ENCODE measurements at places on chromosomes 1 and 21. TPM values are rescaled to one million over a fixed set of nuclear protein-coding genes. Genes with fewer than 3 reads are reported as not detected.

RBP7 gene
- not detected for total RNA-seq

MPZ gene
- 6.4 TPM for total RNA-seq

DNALI1 gene
- total RNA-seq, result not detected

LCE2A gene
- not detected for total RNA-seq

LCE1C gene
- total RNA-seq, result not detected

CCDC181 gene
- 0.30 TPM for total RNA-seq

RNASEL gene
- total RNA-seq, result 5.2 TPM

LCE3E gene
- total RNA-seq, result not detected

VANGL2 gene
- total RNA-seq, result 0.05 TPM

FH gene
- 69.8 TPM for total RNA-seq

TLCD4 gene
- 0.49 TPM for total RNA-seq

PLA2G4A gene
- 0.27 TPM for total RNA-seq

MFSD2A gene
- total RNA-seq, result 2.6 TPM

CD1D gene
- not detected for total RNA-seq

KCNH1 gene
- not detected for total RNA-seq

RNU1-4 gene
- total RNA-seq, result 1,082 TPM

Measured in activated naive CD4-positive, alpha-beta T cell treated with anti-CD3 and anti-CD28 coated beads, Interleukin-2, amount 50 U/mL, for 72 hours (primary cell).